Fibroblast of lung (primary cell): ENCODE measurements at places on chromosomes 11 and 22.

DNA sequence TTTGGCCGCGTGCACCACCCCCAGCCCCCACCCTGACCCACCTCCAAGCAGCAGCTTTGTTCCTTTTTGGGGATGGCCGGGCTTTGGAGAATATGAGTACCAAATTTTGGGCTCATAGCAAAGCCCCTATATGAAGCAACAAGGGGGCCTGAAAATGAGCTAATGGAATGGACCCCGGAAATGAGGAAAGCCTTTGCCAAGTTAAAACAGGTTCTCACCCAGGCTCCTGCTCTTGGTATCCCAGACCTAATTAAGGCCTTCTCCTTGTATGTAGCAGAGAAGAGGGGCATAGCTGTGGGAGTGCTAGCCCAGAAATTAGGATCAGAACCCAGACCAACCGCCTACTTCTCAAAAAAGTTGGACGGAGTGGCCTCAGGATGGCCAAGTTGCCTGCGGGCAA, 87.0 kb downstream of the PIWIL4 start:
- no peak overlapping the region for H3K4me3 ChIP-seq
- no peak overlapping the region for H3K27ac ChIP-seq
- H3K27me3 ChIP-seq = peaks cover 4% of the 10 kb centered on the region
- H3K36me3 ChIP-seq = no peaks in the 10 kb centered on the region

DNA sequence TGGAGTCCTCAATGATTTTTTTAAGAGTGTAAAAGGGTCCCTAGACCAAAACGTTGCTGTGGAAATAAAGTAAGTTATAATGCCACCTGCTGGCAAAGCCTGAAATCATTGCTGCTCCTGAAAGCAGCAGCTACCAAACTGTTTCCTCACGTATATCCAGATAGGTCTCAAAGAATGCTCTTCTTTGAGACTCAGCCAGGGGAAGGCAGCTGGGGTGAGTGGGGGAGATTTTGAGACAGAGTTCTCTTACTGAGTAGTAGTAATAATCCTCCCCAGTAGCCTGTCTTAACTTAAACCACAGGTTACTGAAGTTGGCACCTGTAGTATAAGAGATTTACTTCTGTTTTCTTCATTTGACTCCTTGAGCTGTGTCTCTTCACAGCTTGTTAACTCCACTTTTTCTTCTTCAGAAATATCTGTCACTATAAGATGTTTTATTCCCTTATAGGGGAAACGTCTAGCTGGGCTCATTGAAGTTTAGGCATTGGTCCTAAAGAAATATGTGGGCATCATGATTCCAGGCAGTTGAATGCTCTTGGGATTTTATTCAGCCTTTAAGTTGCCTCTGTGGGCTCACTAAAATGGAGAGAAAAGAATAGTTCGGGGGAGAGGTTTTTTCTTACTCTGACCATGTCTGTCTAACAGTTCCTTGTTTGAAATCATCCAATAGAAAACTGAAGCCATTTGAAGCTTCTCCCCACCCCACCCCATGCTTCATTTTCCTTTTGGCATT, 77.9 kb downstream of the BTBD10 start:
- no peak overlapping the region for H3K27ac ChIP-seq
- H3K36me3 ChIP-seq = peaks cover 9% of the 10 kb centered on the region
- H3K27me3 ChIP-seq = no peaks in the 10 kb centered on the region
- no peaks in the 10 kb centered on the region for H3K4me1 ChIP-seq

GRCh38 chr22:44428941-44429830, 68.8 kb downstream of the RTL6 start:
- DNase-seq = no peak
- no peaks in the 10 kb centered on the region for H3K4me1 ChIP-seq
- no peaks in the 10 kb centered on the region for H3K36me3 ChIP-seq
- H3K27me3 ChIP-seq = peaks cover 3% of the 10 kb centered on the region

DNA sequence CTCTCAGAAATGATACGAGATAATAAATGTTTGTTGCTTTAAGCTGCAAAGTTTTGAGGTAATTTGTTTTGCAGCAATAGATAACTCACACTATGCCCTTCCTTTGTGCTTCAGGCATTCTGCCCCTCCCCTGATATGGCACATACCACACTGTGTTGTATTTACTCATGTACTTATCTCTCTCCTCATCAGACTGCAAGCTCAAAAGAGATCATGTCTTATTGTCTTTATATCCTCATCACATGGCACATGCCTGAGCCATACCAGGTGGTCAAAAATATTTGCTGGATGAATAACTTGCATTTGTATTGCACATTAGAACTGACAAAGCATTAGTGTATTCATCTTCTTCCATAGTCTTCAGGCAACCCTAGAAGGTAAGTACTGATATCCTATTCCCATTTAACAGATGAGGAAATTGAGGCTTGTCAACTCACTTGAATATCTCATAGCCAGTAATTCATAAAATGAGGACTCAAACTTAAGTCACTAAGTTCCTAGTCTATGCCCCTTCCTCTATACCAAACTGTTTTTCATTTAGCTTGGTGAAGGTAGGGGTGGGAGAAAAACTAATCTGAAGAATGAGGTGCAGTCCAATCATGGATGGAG, 83.9 kb upstream of the EED start:
- no peak for DNase-seq
- no peak overlapping the region for H3K4me3 ChIP-seq
- H3K36me3 ChIP-seq = no peaks in the 10 kb centered on the region
- H3K27ac ChIP-seq = no peak overlapping the region
- peaks cover 10% of the 10 kb centered on the region for H3K4me1 ChIP-seq
- H3K27me3 ChIP-seq = no peaks in the 10 kb centered on the region

GRCh38 chr11:99901175-99901574, 785.9 kb upstream of the ARHGAP42 start:
- H3K27me3 ChIP-seq = no peaks in the 10 kb centered on the region
- H3K4me3 ChIP-seq = no peak overlapping the region
- H3K36me3 ChIP-seq = no peaks in the 10 kb centered on the region
- no peak for DNase-seq
- no peaks in the 10 kb centered on the region for H3K4me1 ChIP-seq
- no peak overlapping the region for H3K27ac ChIP-seq

- H3K36me3 ChIP-seq = no peaks in the 10 kb centered on the region
- no peak overlapping the region for H3K4me3 ChIP-seq
- H3K4me1 ChIP-seq = no peaks in the 10 kb centered on the region
- no peaks in the 10 kb centered on the region for H3K27me3 ChIP-seq
- no peak for DNase-seq
Measured at GRCh38 chr11:58562375-58562800, 13.3 kb downstream of the LPXN start.

- H3K27ac ChIP-seq = no peak overlapping the region
- DNase-seq = peak; percentile 59
- H3K36me3 ChIP-seq = no peaks in the 10 kb centered on the region
- no peak overlapping the region for H3K4me3 ChIP-seq
- H3K4me1 ChIP-seq = peaks cover 12% of the 10 kb centered on the region
- H3K27me3 ChIP-seq = no peaks in the 10 kb centered on the region
Measured at GRCh38 chr11:118691926-118692830, 12.7 kb upstream of the TREH start.

- H3K36me3 ChIP-seq = no peaks in the 10 kb centered on the region
- H3K4me3 ChIP-seq = no peak overlapping the region
- H3K27me3 ChIP-seq = no peaks in the 10 kb centered on the region
- H3K4me1 ChIP-seq = peaks cover 4% of the 10 kb centered on the region
Measured at GRCh38 chr11:121688860-121689614, 236.3 kb upstream of the SORL1-AS1 start.

GRCh38 chr22:27919942-27920755, 1.1 kb upstream of the PITPNB start:
- peaks cover 2% of the 10 kb centered on the region for H3K4me1 ChIP-seq
- peak overlapping the region; percentile 97 for H3K4me3 ChIP-seq
- peak overlapping the region; percentile 93 for H3K27ac ChIP-seq

DNA sequence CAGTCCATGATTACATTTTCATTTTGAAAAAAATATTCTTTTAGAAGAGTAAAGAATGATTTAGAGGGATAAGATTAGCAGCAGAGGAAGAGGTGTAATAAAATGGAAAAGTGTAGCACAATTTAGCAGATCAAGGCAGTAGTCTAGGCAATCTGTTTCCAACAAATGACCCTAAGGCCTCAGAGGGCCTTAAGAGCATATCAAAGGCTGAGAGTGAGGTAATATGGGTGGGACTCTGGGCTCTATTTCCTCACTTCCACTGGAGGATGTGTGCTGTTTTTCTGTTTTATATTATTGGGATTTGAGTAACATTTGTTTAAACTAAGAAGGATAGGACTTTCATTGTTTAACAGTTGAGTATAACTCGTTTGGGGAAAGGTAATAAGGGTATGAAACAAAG, 28.8 kb downstream of the CCDC81 start:
- H3K4me1 ChIP-seq = no peaks in the 10 kb centered on the region
- no peaks in the 10 kb centered on the region for H3K36me3 ChIP-seq
- H3K27me3 ChIP-seq = no peaks in the 10 kb centered on the region
- DNase-seq = no peak

DNA sequence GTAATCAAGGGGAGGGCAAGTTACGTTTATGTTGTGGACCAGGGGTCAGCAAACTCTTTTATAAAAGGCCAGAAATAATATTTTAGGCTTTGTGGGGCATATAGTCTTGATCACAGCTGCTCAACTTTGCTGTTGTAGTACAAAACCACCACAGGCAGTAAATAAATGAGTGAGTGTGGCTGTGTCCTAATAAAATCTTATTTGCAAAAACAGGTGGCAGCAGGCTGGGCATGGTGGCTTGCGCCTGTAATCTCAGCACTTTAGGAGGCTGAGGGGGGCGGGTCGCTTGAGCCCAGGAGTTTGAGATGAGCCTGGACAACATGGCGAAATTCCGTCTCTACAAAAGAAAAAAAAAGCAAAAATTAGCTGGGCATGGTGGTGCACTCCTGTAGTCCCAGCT, 57.9 kb upstream of the NUP160 start:
- H3K36me3 ChIP-seq = no peaks in the 10 kb centered on the region
- no peak for DNase-seq
- no peak overlapping the region for H3K27ac ChIP-seq
- H3K4me3 ChIP-seq = no peak overlapping the region

- no peak for DNase-seq
- H3K36me3 ChIP-seq = no peaks in the 10 kb centered on the region
- H3K4me1 ChIP-seq = no peaks in the 10 kb centered on the region
- no peaks in the 10 kb centered on the region for H3K27me3 ChIP-seq
- H3K27ac ChIP-seq = no peak overlapping the region
- no peak overlapping the region for H3K4me3 ChIP-seq
Measured at GRCh38 chr11:120956710-120957495, 67.0 kb upstream of the TBCEL start.
